ENCODE measurements at places on chromosomes 5 and 9.
A peak's percentile ranks its signal among the peaks of the same experiment; 100 is the strongest.

GRCh38 chr9:35322075-35322885 is 160.5 kb downstream of the UNC13B start:
- no peak for DNase-seq

GRCh38 chr9:7315116-7315515 is 484.5 kb downstream of the DMAC1 start:
- no peak for DNase-seq

DNA sequence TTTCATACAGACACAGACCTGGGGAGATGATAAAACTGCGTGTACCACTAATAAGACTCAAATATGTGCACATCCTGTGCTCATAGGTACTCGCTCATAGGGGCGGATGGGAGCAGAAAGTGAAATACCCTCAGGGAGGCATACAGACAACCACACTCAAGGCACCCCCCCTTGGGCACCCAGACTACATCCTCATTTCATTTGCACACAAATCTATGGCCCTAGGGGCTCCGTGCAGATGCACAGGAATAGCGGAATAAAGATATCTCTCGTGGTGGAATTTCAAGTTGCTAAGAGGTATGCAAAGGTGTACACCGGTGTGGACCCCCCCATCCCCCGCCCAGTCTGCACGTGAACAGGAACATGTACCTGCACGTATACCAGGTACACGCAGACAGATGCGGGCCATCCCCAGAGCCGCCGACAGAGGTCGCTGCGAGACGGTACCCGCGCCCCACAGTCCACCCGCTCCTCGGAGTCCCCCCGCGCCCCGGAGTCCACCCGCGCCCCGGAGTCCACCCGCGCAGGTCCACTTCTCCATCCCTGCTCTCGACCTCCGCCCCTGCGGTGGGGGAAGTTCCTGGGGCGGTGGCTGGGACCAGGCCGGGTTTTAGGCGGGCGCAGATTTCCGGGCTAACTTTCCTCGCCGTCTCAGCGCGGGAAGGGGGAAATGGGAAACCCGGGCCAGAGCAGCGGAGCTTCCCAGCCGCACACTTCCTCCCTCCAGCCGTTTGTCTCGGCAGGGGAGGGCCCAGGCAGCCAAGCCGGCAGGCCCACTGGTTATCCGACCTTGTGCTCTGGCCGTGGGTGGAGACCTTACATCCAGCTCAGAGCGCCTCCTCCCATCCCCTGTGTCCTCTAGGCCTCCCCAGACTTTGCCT is 1.0 kb upstream of the IL12B start:
- peak; percentile 98 for DNase-seq

GRCh38 chr5:137743031-137743640 is 7.2 kb upstream of the KLHL3 start:
- peak; percentile 75 for DNase-seq

DNA sequence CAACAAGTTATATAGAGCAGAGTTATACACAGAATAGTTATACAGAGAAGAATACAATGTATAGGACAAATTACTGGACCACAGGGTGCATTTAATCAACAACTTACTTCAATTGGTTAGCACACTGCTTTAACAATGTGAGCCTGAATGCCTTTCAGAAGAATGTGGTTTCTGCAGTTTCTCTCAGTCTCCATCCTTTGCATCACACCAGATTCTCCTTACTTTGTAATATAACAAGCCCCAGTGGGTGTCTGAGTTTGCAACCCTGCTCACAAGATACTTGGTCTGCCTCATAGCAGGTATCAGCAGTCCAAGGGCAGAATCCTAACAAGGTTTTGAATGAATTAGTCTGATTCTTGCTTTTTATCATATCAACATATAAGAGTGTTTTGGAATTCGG is 114.6 kb downstream of the GABRB2 start:
- no peak for DNase-seq

GRCh38 chr5:123421773-123422172 is 1.4 kb downstream of the CEP120 start:
- DNase-seq: no peak

GRCh38 chr5:110288766-110289511 is 437.5 kb downstream of the TMEM232 start:
- DNase-seq: no peak

DNA sequence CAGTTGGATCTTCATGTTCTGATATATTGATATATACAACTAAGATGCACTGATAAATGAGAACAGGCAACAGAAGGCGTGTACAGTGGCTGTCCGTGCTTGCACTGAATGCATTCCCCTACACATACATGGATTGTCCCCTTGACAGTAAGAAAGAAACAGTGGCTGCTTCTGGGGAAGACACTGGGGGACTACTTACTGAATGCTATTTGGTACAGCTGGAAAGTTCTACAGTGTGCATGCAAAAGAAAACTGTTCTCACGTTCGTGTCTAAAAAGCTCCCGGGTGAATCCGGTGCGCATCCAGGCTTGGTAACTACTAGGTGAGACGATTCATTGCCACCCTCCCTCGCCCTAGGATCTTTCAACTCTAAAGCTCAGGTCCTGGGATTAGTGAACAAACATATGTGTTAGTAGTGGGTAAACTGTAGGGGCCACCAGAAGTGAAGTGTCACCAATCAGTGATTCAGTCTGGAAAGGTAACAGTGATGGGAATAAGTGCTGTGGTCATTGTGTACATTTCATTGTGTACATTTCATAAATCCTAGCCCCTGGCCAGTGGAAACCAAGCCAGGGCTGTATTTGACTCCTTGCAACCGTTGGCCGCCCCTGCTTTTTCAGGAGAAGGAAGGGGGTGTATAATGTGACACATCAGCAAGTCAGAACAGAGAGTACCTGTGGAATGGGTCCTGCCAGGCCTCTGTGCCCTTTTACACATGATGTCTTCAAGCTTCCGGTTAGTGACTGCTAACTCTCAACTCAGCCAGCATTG is 46.3 kb upstream of the BOD1 start:
- DNase-seq: no peak

DNA sequence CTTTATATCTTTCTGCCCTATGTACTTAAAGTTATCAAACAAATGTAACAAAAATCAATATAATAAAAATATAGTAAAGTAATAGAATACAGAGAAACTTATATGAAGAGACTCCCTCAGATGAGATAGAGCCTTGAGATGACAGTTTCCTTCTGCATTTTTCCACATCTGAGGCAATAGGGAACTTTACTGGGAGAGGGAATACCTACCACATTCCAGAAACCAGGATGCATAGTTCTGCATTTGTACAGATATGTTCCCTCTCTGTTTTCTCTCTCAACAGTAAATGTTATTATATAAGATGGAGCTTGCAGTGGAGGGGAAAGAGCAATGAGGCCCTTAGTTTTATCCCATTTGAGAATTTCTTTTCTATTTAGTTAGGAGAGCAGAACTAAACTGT is 109.6 kb upstream of the KCNN2 start:
- DNase-seq: no peak

- peak; percentile 5 for DNase-seq
Observed at GRCh38 chr5:103505581-103506305, 56.8 kb downstream of the NUDT12 start.

DNA sequence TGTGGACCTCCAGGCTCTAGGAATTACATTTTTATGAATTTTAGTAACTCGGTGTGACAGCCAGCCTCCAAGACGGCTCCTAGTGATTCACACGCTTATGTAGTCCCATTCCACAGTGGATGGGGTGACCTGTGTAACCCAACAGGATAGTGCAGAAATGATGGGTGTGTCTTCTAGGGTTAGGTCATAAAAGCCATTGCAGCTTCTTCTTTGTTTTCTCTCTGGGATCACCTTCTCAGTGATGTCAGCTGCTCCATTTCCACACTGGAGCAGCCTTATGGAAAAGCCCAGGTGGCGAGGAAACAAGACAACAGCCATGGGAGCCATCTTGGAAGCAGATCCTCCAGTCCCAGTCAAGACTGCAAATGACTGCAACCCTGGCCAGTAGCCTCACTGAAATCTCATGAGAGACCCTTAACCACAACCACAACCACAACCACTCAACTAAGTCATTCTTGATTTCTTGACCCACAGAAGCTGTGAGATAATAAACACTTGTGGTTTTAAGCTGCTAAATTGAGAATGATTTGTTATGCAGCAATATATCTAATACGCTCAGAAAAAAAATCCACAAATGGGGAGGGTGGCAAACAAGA is 5.1 kb upstream of the GNPDA1 start:
- DNase-seq: no peak
